ENCODE measurements at places on chromosomes 1 and 21.

DNA sequence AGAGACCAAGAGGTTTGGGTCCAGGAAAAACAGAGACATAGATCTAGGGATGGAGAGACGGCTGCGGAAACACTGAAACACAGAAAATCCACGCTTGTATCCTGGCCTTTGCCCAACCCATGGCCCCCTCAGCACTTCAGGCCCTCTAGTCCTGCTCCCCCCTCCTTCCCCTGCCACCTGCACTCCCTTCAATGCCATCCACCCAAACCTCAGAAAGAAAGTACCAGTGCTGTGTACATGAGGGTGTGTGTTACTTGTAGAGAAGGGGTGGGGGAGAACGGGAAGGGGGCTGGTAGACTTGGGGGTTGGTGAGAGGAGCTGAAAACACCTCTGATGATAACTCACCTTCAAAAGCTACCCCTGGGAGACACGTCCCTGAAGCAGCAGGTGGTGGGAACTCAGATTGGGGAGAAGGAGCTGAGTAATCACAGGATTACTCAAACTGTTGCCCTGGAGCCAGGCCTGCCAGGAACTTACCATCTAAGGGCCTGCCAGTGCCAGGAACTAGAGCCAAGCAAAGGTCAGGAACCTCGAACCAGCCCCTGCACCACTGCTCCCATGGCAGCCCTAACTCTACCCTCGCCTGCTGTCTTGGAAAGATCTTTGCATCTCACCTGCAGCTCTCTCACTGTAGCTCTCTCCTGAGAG is 11.5 kb downstream of the RORC start:
- no peak for DNase-seq

DNA sequence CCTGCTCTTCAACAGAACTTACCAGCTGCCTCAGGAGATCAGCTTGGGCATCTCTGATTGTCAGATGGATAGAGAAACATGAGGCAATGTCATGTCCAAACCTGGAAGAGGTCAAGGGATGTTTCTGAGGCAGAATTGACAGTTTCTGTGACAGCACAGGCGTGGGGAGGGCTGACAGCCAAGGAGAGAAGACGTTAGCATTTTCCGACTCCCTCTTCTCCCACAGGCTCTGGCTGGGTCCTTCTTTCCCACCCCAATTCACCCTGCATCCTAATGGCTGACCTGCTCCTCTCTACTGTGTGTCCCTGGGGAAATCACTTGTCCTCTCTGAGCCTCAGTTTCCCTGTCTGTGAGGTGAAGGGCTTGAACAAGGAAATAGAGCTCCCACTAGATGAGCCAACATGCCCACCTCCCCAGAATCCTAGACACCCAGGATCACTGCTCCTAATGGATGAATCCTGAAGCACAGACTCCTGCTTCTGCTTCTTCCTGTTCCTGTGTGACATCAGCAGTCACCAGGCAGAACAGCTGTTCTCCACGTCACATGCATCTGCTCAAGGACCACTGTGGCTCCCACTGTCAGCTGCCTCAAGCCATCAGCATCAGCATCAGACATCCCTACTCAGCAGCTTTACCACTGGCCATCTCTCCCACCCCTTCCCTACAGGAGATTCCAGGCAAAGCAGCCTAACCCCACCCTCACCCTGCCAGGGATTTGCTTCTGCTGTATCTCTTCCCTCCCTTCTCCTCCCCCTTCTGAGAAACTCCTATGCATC is 408.0 kb downstream of the MATN1 start:
- DNase-seq, result no peak

GRCh38 chr21:24955275-24955961 is 651.9 kb downstream of the MRPL39 start:
- DNase-seq, result no peak

DNA sequence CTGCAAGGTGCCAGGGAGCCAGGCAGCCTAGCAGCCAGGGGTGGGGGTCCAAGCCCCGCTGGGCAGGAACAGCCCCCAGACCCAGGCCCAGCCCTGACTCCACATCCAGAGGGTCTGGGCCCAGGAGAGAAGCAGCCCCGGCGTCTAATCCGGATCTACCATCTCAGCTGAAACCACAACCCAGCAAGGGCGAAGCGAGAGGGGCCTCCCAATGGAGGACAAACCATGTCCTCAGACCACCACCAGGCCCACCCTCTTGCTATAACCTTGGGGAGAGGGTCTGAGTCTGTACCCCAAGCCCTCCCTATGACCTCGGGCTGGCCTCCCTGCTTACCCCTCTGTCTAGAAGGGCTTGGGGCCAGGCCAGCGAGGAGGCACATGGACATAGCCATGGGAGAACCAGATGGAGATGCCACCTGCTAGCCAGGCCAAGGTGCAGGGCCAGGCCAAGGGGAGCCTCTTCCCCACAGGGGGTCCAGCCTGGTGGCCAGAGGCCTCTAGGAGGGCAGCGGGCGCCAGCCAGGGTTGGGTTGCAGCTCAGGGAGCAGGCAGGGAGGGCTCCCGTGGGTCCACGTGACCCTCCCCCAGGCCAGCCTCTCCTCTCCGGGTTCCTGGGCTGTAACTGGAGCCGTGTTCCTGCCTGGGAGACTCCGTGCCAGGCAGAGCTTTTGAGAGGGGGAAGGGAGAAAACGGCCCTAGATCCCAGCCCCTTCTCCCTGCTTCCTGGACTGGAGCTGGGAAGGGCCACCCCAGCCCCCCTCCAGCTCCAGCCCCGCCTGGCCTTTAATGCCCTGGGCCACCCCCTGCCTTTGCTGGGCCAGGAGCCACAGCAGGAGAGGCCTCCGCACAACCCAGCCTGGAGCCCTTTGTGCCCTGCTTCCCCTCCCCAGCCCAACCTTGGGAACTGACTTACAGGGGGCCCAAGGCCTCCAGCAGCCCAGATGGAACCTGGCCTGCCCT is 2.5 kb downstream of the WNT9A start:
- no peak for DNase-seq

GRCh38 chr1:78996791-78997190 is 9.7 kb downstream of the ADGRL4 start:
- DNase-seq, result no peak

GRCh38 chr1:19651141-19651737 is 7.1 kb downstream of the NBL1 start:
- peak; percentile 47 for DNase-seq

GRCh38 chr1:111571987-111572386 is 47.6 kb upstream of the RAP1A start:
- DNase-seq, result no peak

DNA sequence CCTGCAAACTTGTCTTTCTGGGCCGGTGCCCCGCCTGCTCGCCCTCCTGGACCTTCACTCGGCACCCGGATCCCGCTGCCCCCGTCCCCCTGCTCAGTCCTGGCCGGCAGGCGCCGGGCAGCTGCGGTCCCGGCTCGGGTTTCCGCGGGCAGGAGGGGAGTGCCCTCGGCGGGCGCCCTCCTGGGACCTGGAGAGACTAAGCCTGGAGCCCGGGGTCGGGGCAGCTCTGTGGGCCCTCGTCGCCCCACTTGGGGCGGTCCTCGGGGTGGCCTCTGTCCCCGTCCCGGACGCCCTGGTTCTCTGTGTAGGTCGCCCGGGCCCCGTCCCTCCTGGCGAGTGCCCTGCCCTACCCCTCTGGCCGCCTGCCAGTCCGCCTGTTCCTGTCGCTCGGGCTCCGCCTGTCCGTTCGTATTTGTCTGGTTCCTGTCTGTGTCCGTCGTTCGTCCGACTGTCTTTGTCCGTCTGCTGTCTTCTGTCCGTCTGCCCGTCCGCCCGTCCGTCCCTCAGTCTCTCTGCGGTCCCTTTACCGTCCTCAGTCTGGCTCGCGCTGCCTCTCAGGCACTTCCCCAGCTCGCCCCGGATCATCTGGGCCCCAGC is 490 bp downstream of the SERINC2 start:
- peak; percentile 30 for DNase-seq
